ENCODE measurements at places on chromosomes 12 and 14.

- DNase-seq = no peak
Observed at GRCh38 chr12:116920939-116921338, 10.2 kb downstream of the FBXW8 start.

DNA sequence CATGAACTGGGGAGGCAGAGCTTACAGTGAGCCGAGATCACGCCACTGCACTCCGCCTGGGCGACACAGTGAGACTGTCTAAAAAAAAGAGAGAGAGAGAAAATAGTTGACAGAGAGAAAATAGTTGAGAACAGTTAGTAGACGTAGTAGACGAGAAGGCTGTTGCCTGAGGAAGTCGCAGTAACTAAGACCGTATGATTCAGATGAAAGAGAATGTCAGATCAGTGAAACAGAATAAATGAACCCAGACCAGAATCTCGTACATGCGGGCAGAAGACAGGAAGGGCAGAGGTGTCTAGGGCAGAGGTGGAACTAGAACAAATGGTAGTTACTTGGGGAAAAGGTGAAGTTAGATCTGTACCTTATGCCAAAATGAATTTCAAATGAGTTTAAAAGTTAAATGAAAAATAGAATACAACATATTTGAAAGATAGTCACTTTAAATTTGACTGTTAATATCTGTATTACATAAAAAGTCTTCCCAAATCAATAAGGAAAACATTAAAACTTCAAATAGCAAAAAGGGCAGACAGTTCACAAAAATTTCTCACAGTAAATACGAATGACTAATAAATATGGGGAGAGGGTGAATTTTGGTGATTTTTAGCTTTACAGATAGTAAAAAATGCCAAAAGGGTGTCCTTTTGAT is 17.7 kb downstream of the MDM2 start:
- no peak for DNase-seq

DNA sequence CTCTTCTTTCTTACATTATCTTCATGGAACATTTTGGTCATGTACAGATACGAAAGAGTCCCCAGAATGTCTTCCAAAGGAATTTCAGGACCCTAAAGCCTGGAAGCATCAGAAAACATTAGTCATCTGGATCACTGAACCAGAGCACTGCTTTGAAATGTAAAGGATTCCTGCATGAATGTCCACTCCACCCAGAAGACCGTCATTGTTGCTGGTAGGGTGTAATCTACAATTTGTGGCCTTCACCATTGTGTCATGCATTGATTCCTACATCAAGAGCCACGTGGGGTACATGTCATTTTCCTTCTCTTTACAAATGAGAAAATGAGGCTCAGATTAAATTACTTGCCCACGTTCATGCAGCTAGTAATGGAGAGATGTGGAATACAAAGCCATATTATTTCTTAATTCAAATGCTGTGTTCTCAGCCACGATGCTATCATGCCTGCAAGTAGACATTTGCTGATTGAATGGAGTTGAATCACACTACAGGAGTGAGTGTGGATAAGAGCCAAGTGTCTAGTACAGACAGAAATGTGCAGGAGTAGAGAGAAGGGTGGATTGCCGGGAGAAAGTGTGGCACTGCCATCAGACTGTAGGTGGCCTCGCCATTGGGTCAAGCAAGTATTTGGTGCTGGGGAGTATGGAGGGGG is 231.2 kb downstream of the C12orf75 start:
- DNase-seq = peak; percentile 91

- DNase-seq = peak; percentile 69
Observed at GRCh38 chr14:76953311-76953945, 75.1 kb downstream of the IRF2BPL start.

DNA sequence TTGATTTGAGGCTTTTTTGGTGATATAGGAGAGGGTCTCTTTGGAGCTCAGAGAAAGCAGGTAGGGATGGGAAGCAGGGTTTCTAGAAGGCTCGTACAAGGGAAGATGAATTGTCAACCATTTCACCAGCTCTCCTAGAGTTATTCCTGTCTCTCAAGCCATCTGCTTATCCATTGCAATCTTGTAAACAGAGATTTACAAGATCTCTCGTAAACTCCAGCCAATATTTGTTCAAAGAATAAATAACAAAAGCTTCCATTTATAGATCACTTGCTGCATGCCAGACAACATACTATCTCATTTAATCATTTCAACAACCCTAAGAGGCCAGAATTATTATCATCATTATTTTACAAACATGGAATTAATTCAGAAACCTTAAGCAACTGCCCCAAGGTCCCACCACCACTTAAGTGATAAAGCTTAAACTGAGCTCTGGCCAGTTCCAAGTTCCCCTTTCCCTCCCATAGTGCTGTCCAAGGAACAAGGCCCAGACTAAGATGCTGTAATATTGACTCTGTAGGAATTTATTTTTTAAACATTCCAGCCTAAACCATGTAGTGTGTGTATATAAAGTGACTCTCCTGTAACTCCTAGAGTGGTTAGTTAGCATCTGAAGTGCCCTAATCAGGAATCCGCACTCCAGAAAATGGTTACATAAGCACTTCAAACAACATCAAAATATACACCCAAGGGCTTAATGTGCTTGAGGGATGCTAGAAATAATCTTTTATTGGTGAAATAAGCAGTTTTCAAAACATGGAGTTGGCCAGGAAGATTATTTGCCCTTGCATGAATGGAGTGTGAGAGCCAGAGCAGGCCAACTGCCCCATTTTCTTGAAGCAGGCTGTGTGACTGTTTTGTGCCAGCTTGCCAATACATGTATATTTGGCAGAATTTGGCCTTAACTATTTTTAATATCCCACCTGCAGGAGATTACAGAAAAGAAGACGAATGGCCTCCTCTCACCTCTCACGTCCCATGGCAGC is 2.8 kb upstream of the PLEKHH1 start:
- no peak for DNase-seq

GRCh38 chr14:58629281-58629680 is 8.5 kb upstream of the DACT1 start:
- DNase-seq = no peak

DNA sequence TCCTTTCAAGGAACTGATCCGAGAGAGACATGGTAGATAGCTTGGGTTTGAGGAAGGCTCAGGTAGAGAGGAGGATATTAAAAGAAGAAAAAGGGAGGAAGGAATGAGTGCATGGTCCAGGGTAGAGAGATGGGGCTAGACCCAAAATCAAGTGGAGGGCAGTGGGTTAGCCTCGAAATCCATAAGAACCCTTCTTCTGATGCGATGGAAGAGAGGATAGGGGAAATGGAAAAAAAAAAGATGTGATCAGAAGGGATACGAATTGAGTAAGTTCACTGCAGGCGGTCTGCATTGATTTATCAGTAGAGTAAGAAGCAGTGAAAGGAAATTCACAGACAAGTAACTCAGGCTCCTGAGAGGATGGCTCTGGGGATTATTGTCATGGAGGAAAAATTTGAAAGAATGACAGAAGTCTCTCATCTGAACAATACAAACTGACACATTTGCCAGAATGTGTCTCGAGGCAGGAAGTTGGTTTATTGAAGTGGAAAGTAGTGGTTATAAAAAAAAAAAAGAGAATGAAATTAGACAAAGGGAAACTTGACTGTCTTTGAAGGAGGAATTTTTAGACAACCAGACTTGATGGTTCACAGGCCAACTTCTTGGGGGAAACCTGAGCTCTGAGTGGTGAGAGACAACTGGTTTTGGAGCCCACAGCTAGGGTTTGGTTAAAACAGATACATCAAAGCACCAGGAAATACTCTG is 10.2 kb downstream of the PPFIBP1 start:
- peak; percentile 65 for DNase-seq

DNA sequence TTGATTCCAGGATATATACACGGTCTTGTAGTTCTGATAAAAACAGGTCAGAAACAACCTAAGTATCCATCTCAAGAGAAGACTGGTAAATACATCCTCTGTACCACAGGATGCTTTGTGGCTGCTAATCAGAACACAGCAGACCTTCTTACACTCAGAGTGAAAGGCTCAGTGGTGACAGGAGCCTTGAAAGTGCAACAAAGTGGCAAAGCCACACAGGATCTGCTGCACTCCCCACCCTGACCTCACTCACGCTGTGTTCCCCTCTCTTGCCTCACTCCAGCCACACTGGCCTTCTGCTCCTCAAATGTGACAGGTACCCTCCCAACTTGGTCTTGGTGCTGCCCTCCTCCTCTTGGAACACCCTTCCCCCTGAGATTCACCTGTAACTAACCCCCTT is 98.1 kb upstream of the GRIP1 start:
- no peak for DNase-seq

GRCh38 chr12:52082026-52082668 is 2.6 kb downstream of the SMIM41 start:
- no peak for DNase-seq

DNA sequence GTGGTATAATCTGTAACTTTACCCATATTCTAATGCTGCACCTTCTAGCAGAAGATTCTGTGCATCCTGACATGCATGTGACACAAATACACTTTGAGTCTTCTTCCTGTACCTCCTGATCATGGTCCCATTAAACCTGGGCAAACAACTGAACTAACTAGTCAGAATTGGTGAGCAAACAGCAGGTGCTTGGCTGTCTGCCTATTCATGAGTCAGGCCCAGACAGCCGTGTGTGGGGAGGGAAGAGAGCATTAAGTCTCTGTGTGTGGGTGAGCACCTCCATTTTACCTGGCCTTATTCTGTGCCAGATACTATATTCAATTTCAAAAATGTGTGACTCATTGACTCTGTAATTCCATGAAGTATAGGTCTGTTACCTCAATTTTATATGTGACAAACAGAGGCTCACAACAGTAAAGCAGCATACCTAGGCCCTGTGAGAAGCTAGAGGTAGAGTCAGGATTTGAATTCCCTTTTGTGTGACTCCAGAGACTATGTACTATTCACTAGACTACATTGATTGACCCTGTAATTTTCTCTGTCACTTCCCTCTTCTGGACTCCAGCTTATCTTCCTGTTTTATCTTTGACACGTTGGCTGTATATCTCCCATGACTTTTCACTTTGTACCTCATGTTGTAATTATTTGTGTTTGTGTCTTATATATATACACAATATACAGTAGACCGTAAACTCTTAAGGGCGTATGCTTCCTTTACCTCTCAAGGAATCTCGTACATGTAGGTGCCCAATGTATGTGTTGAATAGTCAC is 32.2 kb downstream of the SUSD6 start:
- peak; percentile 93 for DNase-seq

DNA sequence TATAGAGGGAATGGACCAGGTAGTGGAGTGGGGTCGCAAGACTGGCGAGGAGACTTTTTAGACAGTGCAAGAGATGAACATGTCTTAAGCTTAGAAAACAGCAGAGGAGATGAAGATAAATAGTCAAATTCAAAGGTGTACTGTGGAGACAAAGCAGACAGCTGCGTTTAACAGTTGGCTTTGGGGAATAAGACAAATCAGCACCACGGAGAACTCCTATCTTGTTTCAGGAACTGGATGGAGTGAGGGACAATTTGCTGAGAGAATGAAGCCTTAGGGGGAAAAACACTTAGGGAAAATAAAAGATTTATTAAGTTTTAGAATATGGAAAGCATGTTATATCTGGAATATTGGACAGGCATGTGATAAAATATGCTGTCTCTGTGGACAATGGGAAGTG is 458.8 kb downstream of the GLT1D1 start:
- DNase-seq = no peak

DNA sequence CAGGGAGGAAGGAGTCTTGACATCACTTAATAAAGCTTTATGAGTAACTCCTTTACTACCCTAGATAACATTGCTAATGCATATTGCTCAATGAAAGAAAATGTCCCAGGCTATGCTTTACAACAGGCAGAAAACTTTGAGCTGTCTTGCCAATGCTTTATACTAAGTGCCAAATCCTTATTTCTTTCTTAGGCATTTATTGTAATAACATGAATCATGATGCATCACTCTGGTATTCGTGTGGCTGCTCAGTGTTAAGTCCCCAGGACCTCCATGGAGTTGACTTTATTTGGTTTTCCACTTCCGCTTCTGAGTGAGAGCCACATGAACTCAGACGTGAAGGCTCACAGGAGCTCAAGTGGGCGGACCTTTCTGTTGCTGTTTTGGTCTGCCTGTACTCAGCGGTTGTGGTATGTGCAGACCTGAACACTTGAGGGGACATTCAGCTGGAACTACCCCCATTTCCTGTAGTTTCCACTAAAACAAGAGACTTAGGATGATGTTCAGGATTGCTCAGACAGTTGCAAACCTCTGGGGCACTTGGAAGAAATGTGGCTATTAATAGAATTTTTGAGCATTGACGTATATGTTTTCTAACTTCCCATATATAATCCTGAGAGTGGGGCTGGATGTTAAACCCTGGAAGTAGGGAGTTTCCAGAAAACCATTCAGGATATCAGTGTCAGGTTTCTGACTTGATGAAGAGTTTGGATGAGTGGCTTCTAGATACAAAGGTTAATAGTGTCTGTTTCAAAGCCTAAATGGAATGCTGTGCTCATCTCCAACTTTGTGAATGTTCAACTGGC is 258.6 kb downstream of the MSRB3 start:
- DNase-seq = peak; percentile 99

DNA sequence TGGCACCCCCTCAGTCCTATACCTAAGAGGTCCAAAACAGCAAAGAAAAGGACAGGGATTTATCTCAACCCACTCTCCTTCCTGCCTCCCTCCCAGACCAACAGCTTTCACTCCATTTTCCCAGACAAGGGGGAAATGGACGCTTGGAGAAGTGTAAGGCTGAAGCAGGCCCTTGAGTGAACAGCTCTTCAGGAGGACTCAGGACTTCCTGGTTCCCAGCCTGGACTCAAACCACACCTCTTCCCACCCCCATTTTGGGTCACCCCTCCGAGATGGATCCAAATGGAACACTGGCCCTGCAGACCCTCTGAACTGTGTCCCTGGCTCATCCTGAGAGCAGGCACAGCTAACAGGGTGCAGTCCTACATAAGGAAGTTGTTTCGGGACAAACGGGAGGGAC is 2.7 kb downstream of the KMT2D start:
- DNase-seq = no peak

DNA sequence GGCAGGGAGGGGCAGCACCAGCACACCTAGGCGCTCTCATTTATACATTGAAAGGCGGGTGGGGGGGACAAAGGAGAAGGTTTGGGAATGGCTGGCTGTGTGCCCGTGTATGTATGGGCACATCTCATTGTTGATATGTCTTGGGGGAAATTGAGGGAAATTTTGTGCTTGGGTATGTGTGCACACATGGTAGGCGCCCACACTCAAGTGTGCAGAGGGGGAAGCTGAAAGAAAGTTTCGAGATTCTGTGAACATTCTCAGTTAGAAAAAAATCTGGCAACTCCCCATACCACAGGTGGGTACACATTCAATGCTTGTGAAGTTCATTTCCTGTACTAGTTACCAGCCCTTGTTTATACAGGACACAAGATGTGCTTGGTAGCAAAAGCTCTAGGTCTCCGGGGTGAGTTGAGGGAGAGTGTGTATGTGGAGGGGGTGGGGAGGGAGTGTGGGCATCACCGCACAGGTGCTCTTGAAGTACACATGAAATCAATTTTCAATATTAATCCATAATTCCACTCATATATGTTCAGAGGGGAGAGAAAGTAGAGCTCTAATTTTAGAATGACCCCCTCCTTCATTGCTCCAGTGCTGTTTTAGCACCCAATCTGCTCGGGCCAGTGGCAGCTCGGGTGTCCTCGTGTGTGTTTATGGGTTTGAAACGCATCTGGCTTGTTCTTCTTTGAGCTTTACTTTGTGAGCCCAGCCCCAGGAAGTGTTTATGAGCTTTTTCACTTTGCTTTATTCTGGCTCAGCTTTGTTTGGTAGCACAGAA is 286.0 kb downstream of the ZFP36L1 start:
- no peak for DNase-seq

GRCh38 chr14:69154779-69155178 is 1.9 kb upstream of the DCAF5 start:
- no peak for DNase-seq

- no peak for DNase-seq
Observed at GRCh38 chr12:100239589-100239988, 27.3 kb downstream of the DEPDC4 start.

Measured in kidney glomerular epithelial cell (primary cell).